NCI-H187 treated with DMSO at 0.1 percent for 48 hours (cell line): ENCODE measurements at places on chromosomes 1 and 21.

- DNase-seq, result no peak
These were observed 30.6 kb downstream of the PKNOX1 start for GRCh38 chr21:43004926-43005325.

GRCh38 chr21:15028186-15028585, 36.6 kb downstream of the NRIP1 start:
- no peak for DNase-seq

DNA sequence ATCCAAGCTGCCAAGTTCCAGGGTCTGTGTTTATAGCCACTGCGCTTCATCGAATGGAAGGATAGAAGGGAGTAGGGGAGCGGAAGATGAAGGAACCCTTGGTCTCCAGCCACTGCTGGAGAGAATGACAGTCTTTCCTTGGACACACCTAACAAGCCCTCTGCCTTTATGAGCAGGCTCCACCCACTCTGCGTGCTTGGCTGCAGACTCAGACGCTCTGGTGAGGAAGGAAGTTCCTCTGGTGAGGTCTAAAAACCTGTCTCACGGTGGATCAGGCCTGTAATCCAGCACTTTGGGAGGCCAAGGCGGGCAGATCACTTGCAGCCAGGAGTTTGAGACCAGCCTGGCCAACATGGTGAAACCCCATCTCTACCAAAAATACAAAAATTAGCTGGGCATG, 55.4 kb downstream of the MATN1 start:
- no peak for DNase-seq

DNA sequence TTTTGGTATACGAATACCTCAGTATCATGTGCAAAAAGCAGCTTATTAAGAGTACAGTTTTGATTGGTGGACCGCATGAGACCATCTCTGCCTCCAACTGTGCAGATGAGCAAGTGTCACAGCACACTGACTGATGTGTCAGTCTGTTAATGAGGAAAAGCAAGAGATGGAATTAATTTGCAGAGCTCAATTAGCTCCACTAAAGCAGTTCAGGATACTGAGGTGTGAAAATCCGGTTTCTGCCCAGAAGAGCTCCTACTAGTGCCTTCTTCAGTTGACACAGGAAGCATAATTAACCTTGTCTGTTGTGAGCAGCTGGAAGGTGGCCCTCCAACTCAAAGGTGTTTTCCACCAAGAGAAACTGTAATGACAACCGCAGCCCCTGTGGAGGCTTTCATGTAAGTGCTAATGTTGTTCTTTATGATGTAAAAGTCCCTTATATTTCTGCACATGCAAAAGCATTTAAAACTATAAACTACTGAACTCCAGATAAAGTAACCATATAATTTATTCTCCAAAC, 44.3 kb downstream of the PCNX2 start:
- no peak for DNase-seq

DNA sequence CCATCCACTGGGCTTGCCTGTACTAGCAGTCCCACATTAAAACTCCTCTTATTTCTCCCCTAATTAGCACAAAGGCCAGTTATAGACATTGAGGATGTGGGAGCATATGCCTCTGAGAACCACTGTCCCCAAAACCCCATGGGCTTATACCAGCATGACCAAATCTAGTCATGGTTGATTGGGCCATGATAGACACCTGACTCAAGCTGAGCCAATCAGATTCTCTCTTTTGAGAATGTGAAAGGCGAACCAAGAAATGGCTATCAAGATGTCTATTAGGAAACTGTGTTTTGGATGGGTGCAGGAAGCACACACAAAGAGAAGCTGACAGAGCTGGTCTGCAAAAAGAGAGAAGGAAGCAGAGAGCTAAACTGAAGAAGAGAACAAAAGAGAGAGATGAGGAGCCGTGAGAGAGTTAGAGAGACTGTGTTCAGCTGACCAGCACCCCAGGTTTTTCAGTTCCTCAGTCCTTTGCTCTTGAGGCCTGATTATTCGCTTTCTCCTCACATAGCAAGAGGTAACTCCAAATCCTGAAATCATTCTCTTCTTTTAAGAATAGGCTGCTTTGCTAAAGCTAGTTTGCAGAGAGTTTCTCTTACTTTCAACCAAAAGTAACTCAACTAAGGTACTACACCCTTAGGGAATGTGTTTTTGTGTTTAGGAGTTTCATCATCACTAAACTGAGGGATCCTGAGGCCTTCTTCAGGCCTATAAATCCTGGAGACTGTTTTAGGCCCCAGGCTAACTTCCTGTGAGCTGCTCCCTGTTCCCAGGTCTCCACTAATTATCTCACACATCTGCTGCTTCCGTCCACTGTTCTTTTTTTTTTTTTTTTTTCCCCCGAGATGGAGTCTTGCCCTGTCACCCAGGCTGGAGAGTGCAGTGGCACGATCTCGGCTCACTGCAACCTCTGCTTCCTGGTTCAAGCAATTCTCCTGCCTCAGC, 7.9 kb upstream of the TIPRL start:
- no peak for DNase-seq

- DNase-seq, result no peak
These were observed 304 bp downstream of the PLPPR5 start for GRCh38 chr1:99004254-99004860.

GRCh38 chr1:217004776-217005436, 281.7 kb upstream of the ESRRG start:
- DNase-seq, result no peak

- no peak for DNase-seq
These were observed 6.7 kb downstream of the WNT2B start for GRCh38 chr1:112515311-112516009.

- DNase-seq, result no peak
These were observed 20.9 kb downstream of the SZT2 start for GRCh38 chr1:43410571-43410970.

DNA sequence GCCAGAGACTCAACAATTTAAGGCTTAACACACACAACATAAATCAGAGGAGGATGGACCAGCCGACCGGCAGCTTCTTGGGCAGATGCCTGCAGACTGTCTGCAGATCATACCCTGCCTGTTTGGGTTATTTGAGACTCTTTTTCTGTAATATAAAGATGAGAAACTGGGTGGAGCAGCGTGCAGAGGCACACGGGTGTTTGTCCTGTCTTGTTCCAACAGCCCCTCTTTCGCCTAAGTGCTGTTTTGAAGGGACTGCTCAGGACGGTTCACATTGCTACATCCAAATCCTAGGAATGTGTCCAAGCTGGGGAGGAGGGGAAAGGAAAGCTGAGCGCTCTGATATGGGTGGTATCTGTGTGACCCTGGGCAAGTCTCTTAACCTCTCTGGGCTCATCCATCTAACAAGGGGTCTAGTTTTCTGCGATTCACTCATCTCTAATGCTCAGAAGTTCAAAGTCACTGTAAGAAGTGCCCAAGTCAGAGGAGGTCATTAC, 149.9 kb downstream of the CLIC6 start:
- DNase-seq, result no peak

GRCh38 chr1:202131956-202132821, 9.5 kb downstream of the GPR37L1 start:
- no peak for DNase-seq

GRCh38 chr1:41751804-41752513, 166.8 kb downstream of the HIVEP3 start:
- no peak for DNase-seq

- no peak for DNase-seq
These were observed 36.2 kb downstream of the CLIC6 start for GRCh38 chr21:34705011-34705410.

- no peak for DNase-seq
These were observed 2.5 kb downstream of the DISC1 start for GRCh38 chr1:231629132-231629531.

GRCh38 chr1:204450461-204451257, 39.0 kb upstream of the PPP1R15B start:
- DNase-seq, result no peak

GRCh38 chr1:4636186-4636585, 18.2 kb upstream of the AJAP1 start:
- no peak for DNase-seq

GRCh38 chr1:22131875-22132486, 10.9 kb downstream of the WNT4 start:
- DNase-seq, result no peak

GRCh38 chr1:223670458-223671159, 5.1 kb upstream of the CAPN8 start:
- DNase-seq, result no peak

DNA sequence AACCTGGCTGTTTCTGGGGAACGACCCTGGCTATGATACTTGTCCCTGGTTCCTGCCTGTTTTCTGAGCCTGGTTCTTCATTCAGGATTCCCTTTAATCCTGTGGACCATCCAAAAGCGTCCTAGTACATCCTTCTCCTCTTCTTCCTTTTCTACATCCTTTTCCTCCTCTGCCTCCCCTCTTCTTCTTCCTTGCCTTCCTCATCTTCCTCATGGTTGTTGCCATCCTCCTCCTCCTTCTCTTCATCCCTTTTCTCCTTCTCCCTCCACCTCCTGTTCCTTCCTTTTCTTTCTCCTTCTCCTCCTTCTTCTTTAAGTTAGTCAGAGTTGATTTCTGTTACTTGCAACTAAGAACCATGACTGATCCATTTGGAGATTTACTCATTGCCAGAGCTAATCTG, 197.8 kb downstream of the FOXD2 start:
- no peak for DNase-seq

DNA sequence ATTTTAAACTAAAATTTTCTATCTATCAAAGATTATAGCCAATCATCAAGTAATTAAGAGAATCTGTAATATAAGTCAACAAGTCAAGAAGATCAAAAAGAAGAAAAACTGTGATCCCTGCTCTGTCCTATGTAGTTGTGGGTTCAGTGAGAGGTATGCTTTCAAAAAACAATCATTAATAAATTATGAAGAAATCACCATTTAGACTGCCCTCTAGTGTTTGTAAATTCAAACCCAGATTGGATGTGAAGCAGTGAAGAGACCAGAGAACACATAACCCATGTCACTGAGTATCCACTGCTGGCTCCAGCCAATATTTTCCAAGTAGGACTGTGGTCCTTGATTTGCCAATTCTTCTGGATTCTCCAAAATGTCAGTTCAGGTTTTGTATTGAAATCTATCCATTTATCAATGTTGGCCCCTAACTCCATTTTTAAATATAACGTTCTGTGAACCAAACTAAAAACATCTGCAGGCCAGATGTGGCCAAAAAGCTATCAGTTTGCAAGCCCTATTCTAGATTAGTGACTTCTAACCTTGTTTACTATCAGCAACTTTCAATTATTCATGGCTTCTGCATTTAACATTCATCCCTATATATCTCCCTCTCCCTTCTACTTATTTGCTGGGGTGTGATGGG, 467.5 kb upstream of the CXADR start:
- no peak for DNase-seq

GRCh38 chr1:39976732-39977131, 21.8 kb downstream of the MFSD2A start:
- no peak for DNase-seq

GRCh38 chr1:234208791-234209190, 164.5 kb upstream of the COA6 start:
- DNase-seq, result no peak

DNA sequence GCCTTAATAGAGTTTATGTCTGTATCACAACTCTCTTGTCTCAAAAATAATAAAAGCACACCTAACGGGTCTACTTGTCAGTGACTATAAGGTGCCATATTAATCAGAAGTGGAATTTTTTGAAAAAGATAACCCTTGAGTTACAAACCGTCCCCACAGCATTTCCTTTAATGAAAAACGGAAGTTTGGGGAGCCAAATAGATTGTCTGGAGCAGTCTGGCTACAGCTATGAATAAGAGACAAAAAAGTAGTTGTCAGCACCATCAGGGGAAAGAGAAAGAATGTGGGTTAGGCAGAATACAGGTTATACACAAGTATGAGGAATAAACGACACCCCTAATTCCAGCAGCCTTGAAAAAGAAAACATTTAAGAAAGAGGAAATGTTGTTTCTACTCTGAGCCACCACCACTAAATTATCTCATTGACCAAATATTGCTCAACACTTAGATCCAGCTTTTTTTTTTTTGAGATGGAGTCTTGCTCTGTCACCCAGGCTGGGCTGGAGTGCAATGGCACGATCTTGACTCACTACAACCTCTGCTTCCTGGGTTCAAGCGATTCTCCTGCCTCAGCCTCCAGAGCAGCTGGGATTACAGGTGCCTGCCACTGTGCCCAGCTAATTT, 29.4 kb upstream of the USP24 start:
- DNase-seq, result no peak

- no peak for DNase-seq
These were observed 62.7 kb upstream of the LRRC8D start for GRCh38 chr1:89758156-89758555.

DNA sequence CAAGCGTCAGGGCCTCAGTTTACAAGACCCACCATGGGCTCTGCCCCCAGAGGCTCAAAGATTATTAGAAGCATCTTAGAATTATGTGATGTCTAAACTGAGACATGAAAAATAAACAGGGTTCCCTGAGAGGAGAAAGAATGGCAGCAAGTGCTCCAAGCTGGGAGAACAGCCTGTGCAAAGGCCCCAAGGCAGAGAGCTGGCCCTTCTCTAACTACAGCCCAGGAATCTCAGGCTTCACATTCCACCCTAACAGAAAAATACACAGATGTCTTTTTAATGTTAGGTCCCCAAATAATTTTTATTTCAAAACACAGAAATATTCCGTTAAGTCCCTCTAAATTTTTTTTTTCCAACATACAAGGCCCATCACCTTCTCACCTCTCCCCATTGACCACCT, 21.7 kb downstream of the SSBP3 start:
- DNase-seq, result no peak

GRCh38 chr1:154956544-154956941, 644 bp upstream of the PBXIP1 start:
- no peak for DNase-seq

DNA sequence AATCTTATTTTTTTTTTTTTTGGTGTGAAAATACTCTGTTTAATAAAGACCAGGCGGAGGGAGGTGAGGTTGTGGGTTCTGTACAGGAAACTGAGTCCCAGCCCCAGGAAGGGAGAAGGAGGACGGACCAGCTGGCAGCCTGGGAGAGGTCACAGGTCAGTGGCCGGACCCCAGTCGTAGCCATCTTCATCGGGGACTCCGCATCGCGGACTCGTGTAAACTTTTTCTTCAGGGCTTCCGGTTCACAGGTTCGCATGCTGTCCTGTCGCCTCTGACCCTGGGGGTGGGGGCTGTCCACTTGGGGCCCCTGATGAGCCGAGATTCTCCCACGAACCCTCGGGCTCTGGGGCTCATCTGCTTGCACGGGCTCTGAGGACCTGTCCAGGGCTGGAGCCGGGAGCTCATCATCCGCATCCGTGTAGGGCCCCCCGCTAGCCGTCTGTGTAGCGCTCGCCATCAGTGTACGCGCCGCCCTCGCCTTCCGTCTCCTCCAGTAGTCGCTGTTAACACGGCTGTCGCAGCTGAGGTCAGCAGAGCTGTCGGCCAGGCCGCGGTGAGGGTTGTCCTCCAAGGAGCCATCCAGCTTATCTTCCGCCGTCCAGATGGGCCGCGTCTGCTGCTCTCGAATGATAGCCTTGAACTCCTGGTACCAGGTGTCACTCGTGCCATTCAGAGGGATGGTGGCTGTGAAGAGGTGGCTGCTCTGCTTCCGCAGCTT, 975.7 kb upstream of the PRMT6 start:
- no peak for DNase-seq

GRCh38 chr1:91501523-91501851, 836 bp downstream of the CDC7 start:
- DNase-seq, result peak; percentile 15
